Fibroblast of gingiva (primary cell): ENCODE measurements at places on chromosomes 2 and 18.

GRCh38 chr2:64924170-64924934 is 64.8 kb upstream of the SLC1A4 start:
- DNase-seq = no peak

DNA sequence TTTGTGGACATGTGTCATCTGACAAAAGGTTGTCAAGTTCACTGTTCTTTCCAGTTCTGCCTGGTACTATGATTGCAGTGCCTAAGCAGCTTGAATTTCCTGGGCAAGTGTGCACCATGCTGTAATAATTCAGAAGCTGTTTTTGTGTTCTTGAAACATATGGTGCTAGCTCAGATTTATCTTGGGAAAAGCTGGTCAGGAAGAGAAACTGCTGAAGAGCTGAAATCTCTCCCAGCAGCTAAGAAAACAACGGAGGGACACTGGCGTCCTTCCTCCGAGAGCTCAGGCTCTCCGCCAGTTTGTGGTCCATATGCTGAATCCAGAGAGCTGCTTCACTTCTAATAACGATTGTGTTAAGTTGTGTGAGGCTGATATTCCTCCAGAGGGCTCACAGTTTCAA is 642.0 kb downstream of the DPP10 start:
- no peak for DNase-seq

- no peak for DNase-seq
Measured at GRCh38 chr18:76874642-76875389, 52.5 kb downstream of the ZNF236 start.

- peak; percentile 26 for DNase-seq
Measured at GRCh38 chr2:71510196-71510807, 56.9 kb downstream of the DYSF start.

DNA sequence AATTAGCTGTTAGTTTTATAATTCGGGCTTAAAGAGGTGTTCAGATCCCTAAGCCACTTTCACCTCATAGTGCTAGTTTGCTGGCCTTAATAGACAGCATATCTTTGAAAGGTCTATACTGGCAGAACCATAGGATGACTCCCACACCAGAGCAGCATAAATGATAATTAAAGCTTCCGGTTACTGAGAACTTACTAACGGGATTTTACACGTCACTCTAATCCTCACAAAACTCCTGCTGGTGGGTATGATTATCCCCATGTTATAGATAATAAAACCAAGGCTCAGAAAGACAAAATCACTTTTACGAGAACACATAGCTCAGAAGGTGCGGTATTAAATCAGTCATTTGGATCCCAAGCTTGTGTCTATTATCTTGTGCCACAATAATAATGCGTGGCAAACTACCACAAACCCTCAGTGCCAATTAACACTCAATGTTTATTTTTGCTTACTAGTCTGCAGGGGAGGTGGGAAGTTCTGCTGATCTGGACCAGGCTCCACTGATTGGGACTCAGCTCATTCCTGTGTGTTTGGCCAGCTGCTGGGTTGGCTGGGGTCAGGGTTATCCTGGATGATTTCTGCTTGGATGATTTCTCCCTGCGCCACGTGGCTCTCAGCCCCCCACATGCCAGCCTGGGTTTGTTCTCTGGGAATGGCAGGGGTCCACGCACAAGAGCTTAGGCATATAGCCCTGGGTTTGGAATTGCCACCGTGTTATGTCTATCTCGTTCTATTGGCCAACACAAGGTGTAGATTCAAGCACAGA is 62.3 kb downstream of the TRIB2 start:
- DNase-seq = no peak

GRCh38 chr2:124328397-124328796 is 303.3 kb downstream of the CNTNAP5 start:
- no peak for DNase-seq

DNA sequence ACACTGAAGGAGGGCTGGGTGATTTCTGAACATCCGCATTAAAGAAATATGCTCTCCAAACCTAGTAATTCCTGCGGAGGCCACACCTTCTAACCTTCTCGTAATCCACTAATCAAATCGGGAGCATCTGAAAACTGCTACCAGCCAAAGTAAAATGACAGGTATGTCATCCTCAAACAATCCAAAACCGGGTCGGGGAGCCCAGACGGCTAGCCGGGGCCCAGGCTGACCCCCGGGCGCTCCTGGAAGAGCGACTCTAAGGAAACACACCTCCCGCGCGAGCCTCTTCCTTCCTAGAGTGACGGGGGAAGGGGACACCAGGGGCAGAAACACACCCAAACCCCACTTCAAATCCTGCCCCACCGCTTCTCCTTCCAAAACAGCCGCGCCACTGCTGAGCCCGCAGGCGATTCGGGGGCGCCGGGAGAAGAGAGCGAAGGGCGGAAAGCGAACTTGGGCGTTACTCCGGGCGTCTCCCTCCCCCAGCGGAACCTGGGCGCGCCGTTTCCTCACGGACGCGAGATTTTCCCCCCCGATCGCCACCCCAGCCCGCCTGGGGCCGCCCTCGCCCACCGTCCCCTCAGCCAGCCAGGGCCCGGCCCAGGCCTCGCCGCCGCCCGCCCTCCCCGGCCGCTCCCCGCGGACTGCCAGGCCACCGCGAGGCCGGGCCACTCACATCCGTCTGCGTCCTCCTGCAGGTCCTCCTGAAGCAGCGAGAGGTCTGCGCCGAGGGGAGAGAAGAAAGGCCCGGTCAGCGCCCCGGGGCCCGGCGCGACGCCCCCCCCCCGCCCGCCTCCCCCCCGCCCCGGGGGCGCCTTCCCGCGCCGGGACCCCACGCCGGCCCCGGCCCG is 584 bp downstream of the PPP4R1 start:
- peak; percentile 43 for DNase-seq

DNA sequence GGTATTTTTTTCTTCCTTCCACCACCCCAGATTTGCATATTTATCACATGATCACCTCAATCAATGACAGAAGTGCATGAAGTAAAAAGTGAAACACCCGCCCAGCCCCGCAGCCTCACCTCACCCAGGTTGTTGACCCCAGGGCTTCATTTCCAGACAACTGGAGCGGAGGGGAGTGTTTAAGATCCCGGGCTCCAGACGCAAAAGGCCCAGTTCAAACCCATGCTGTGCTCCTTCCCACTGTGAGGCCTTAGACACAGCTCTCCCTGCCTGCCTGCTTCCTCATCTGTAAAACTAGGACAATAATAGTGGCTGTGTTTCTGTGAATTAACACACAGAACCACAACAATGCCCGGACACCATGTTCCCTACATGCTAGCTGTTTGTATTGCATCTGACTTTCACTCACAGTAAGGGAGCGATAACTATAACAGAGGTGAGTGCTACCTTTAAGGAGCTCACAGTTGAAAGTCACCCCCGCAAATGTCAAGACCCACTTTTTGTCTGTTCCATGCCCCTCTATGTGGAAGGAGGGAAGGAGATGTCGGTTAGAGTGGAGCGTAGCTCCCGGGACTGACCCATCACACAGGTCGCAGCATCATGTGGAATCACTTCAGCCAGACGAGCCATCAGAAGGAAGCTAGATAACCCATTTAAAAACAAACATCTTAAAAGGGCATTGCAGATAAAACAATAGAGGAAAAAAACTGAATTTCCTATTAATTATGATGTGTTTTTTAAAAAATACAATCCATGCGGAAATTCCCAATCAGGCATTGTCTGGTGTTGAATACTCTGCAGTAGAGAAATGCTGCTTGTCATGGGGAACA is 77.5 kb upstream of the DAPL1 start:
- DNase-seq = no peak
